NCI-H1048 (cell line): ENCODE measurements at places on chromosomes 7 and 10.

- no peak for DNase-seq
Observed at GRCh38 chr10:124025660-124026588, 67.5 kb downstream of the CHST15 start.

DNA sequence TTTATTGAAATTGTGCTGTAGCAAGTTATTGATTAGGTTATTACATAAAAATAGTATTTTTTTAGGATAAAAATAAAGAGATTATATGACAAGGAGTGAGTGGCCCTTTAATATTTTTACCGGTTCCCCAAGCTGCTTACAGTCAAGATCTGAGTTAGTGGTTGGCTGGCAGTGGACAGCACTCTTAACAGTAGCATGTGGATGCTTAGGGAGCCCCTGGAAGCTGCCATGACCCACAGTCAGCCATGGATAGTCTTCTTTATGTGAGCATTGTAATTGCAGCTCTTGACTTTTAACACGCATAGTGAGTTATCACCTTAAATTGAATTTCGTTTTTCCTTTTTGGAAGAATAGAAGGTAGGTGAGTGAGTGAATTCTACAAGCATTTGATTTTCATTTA is 22.1 kb downstream of the RAB18 start:
- no peak for DNase-seq

DNA sequence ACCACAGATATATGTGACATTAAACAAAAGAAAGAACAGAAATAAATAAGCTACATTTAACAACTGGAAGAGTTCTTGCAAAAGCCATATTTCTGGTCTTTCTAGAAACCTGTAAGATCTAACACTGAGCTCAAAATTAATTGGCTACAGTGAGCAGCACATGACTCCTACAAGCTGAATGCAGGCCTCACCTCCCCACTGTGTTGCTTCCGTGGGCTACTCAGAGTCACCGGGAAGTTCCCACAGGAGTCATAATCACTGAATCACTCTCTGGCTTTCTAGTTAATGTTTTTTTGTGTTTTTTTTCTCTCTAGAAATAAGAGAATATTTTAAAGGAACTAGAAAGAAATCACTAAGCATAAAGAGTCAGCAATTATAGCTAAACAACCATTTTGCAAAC is 10.2 kb upstream of the MRPS24 start:
- DNase-seq, result no peak

GRCh38 chr10:92267343-92267742 is 23.5 kb downstream of the CPEB3 start:
- no peak for DNase-seq

DNA sequence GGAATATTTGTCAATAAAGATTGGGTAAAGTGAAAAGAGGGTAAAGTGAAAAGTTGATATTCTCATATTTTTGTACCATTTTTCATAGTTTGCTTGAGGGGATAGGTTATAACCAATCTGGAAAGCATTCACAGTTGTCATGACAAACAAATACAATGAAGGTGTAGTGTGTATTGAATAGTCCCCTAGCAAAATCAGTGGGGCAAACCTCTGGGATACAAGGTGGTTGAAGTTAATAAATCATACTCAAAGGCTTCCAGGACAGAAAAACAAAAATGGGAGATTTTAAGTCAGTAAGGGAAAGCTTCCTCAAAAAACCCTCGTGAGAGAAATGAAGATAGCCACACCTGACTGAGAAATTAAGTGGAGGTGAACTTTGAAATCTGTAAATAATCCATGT is 39.4 kb downstream of the PHTF2 start:
- no peak for DNase-seq

DNA sequence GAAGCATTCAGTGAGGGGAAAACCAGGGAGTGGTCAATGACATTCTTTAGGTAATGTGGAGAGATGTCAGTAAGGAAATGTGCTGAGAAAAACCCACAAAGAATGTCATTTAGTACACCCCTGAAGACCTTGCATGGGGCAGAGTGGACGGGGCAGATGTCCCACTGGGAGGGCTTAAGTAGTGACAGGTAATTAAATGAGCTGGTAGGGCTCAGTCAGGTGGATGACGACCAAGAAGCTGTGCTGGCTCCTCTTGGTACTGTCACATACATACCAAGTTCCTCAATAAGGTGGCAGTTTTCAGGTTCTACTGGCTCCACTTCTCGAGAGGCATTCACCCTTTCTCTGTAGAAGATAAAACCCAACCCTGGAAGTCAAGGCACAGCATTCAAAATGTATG is 1.8 kb downstream of the PON3 start:
- no peak for DNase-seq

DNA sequence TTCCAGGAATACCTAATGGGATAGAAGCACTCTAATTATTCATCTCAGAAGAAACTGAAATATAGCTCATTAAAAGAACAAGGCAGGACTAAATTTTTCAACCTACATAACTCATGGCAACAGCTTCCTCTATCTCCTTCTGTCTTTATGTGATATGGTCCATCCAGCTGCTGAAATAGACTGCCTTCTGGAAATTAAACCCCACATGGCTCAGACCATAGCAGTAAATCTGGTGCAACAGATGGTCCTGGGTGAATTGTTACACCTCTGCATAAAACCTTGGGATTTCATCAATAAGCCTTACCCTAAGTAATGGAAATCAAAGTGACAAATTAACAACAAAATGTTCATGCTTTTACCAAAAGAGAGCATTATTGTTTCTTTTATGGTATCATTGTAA is 205.6 kb upstream of the CSTF2T start:
- DNase-seq, result no peak

- DNase-seq, result no peak
Observed at GRCh38 chr7:44489955-44490350, 505 bp downstream of the NUDCD3 start.

GRCh38 chr7:17863095-17863808 is 77.0 kb downstream of the SNX13 start:
- no peak for DNase-seq

DNA sequence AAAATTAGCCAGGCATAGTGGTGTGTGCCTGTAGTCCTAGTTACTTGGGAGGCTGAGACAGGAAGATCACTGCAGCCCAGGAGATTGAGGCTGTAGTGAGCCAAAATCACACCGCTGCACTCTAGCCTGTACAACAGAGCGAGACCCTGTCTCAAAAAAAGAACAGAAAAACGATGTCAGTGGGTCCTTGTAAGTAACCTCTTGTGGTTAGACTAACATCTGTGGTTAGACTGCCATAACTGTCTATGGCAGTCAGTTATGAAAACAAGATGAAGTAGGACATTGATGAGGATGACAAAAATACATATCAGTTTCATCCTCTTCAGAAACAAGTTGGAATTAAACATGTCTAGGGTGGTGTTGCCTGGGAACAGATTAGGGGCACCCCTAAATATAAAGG is 53.3 kb downstream of the AKAP9 start:
- no peak for DNase-seq

DNA sequence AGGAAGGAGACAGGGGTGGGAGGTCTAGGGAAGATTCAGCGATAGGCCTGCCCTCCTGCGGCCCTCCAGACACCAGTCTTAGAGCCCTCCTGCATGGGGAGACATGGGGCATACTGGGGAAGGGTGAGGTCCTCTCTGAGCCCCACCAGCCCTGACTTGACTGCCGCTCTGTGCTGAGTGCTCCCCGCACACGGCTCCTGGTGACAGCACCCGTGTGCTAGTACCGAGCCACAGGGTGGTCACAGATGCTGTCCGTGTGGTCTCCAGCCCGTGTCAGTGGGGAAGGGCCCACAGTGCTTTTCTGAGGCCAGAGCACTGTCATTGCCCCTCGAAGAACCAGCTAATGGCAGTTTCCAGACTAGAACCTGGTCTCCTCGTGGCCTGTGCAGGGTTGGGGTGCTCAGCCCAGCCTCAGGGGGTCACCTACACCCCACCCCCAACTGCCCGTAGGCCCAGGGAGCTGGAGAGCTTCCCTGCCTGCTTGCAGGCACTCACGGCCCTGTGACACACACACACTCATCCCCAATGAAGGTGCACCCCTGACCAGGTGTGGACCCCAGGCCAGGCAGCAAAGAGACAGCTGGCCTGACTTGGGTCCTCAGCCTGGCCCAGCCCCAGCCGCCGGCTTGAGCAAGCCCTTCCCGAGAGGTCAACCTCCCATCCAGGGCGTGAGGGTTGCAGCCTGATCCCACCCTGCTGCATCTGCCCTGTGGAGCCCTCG is 86.0 kb upstream of the RET start:
- no peak for DNase-seq

DNA sequence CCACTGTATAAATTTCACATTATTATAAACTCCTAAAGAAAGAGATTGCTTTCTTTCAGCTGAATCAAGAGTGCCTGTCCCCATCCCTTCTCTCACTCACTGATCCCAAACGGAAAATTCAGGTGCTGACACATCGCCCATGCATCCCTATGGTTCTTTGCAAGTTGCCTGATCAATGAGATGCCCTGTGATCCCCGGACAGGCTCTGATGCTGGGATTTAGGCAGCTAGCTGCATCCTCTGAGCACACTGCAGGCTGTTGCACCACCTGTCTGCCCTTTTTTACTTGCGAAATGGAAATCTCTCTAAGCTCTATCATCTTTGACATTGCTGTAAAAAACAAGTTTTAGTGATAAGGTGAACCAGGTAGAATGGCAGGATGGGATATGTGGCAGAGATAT is 456.5 kb downstream of the GATA3 start:
- no peak for DNase-seq

DNA sequence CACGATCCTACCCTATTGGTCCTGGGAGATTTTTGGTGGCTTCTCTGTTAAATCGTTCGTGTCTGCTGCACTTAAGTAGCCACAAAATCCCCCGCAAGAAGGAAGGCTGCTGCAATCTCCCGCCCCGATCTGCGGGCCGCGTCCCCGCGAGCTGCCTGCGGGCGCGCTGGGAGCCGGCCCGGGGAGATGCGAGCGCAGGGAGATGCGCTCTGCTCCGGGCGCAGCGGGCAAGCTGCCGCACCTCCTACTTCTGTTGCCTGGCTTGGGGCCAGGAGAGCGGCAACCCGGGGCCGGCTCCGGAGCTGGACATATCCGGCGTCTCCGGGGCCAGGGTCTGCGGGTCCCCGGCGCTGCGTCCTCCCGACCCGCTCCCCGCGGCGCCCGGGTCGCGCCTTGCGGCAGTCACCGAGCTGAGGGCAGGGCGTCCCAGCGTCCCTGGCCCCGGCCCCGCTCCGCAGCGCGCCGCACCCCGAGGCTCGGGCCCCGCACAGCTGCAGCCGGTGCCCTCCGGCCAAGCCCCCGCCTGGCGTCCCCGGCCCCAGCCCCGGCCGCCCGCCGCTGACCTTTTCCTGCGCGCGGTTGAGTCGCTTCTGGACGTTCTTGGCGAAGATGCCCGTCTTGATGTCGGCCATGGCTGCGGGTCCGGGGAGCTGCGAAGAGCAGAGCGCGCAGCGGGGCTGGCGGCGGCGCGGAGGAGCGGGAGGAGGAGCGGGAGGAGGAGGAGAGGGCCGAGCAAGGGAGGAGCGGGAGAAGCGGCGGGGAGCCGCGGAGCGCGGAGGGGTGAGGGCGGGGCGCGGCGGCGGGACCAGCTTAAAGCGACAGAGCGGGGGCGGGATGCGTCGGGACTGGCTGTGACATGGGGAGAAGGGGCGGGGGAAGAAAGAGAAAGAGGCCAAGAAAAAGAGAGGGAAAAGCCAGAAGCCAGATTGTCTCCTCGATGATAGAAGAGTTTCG is at the start of gene AMPH:
TSS of gene AMPH (minus strand) at position 654 of the 954 bp plus-strand sequence. CDS start at position 632, 22 bp downstream.
- DNase-seq, result no peak

GRCh38 chr10:19310066-19310465 is 261.5 kb downstream of the MALRD1 start:
- DNase-seq, result no peak

DNA sequence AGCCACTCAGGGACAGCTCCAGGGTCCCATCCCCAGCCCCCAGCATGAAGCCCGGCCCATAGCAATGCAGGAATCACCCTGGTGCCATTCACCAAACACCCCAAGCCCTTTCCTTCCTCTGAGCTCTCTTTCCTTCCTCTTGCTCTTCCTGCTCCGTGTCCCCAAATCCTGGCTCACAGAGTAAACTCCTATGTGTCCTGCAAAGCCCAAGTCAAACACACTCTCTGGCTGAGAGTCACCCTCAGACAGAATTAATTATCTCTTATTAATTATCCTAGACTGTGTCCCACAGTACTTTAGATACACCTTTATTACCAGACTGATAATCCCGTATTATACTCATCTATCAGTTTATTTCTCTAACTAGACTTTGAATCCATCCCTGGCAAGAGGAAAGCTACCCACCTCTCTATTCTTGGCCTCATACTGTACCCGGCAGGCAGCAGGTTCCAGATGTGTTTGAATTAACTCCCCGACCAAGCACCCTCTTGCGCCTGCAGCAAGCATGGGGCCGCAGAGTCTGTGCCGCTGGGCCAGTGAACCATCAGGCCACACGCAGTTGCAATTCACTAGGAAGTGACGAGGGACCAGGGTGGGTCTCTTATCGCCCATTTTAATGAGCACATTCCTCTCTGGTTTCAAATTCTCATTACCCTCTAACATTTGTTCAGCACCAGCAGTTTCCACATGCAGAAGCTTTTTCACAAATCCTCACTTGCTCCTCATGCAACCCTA is 86.7 kb downstream of the PRKAG2 start:
- no peak for DNase-seq

- no peak for DNase-seq
Observed at GRCh38 chr7:144820552-144820951, 15.3 kb downstream of the TPK1 start.

GRCh38 chr7:54880326-54880989 is 121.4 kb upstream of the SEC61G start:
- no peak for DNase-seq

- no peak for DNase-seq
Observed at GRCh38 chr7:105799677-105800076, 76.7 kb downstream of the ATXN7L1 start.

GRCh38 chr10:82811621-82812020 is 936.6 kb downstream of the NRG3 start:
- no peak for DNase-seq

- no peak for DNase-seq
Observed at GRCh38 chr10:78302739-78302988, 269.0 kb downstream of the RPS24 start.

- DNase-seq, result no peak
Observed at GRCh38 chr7:6256677-6257535, 15.5 kb downstream of the CYTH3 start.

- peak; percentile 13 for DNase-seq
Observed at GRCh38 chr7:154953006-154953684, 49.8 kb downstream of the PAXIP1 start.

GRCh38 chr10:12938271-12938670 is 63.2 kb downstream of the CCDC3 start:
- DNase-seq, result no peak

DNA sequence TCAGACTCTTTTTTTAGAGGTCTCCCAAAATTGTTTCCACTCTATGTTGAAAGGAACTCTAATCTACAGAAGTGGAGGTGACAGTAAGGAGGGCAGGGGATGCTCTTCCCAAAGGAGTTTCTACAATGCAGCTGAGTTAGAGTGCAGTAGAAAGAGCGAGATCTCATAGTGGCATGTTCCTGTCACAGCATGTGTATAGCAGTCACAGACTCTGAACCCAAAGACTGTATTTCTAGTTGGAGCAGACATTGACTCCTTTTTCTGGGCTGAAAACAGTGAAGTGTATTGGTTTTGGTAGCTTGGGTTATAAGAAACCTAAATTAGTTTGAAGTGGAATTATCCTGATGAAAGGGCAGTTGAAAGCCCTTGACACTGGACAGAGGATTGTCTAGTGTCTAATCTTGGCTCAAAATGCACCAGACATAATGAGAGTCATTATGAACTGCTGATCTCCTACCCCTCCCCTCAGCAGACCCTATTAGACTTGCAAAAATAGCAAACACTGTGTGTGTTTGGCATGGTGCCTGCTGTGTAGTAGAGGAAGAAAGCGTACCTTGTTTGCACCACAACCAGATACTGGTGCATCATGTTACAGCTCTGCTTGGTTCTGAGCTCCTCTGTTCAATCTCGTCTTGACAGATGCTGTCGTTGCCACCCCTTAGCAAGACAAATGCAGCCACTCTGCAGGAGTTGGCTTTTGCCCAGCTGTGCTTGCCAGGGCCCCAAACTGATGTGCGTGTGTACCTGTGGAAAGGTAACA is 336.0 kb downstream of the AUTS2 start:
- DNase-seq, result peak; percentile 84
